ENCODE measurements at places on chromosomes 7 and 10.

DNA sequence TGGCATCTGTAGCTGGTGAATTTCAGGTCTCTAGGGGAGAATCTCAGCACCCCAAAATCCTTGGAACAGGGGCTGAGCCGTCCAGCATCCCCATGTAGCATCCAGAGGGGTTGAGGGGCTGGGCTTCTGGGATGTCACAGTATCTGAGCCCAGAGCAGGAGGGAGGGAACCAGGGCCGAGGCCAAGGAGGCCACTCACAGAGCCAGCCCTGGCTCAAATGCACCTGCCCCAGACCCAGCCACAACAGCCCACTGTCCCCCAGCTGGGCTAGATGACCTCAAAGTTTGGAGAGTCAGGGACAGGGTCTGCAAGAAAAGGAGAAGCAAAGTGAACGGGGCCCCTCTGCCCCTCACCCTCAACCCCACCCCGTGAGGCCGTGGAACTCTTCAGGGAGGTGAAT, 22.3 kb downstream of the VSIR start:
- DNase-seq: no peak

DNA sequence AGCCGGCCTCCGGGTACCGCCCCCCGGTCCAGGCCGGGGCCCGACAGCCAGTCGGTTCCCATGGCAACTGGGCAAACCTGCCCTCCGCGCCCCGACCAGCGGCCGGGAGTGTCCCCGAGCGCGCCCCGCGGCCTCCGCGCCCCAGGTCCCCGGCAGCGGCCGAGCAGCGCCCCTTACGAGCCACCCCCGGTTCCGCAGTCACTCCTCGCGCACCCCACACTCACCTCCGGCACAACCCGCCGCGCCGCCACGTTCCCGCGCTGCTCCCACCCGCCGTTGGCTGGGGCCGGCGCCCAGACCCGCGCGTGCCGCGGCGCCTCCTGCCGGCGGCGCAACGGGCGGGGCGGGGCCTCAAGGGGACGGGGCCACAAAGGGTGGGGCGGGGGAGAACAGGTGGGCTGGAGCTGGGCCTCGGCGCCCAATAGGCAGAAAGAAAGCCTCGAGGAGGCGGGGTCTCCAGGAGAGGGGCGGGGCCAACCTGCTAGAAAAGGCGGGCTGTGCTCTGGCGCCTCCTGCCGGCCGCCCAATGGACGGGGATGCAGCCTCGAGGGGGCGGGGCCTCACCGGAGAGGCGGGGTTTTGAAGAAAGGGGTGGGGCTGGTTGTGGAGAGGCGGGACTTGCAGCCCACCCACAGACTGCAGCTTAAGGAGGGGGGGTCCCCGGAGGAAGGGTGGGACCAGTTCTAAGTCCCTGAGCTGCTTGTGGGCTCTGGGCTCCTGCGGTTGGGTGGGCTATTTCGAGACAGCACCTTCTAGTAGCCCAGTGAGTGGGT, at the start of gene RADIL:
RADIL (minus strand) TSS at position 345 of the 773 bp plus-strand sequence. CDS start 5,577 bp downstream, outside the sequence.
- DNase-seq: peak; percentile 95

DNA sequence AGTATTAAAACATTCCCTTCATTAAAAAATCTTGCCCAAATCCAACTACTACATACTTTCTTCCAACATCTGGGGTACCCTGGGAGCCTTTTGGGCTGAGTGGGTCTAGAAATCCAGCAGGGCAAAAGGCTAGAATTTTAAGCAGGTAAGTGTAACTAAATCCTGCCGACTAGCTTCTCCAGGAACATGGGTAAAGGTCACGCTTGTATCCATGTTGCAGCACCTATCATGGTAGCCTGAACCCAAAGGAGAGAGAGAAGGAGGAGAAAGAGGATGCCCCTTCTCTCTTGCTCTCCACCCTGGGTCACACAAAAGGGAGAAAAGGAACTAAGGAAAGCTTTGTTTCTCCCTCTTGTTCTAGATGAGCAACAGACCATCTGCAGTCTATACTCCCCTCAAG, 53.3 kb downstream of the ZNF680 start:
- no peak for DNase-seq

GRCh38 chr10:105328503-105329133, 687.5 kb downstream of the SORCS3 start:
- DNase-seq: no peak

DNA sequence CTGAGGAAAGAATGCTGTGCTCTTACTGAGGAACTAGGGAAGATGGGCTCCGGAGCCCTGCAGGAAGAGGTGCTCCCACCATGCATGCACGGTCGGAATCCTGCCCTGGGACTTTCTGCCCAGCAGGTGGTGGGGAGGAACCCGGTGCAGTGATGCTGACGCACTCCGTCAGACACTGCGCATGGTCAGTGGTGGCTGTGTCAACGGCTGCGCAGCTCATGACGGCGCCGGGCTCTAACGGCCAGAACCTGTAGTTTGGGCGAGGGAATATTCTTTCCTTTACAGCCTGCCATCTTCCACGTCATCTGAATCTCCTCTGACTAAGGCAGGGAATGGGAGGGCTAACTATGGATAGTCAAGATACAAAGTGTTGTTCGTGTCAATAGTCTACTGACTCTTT, 189.2 kb upstream of the MGMT start:
- no peak for DNase-seq

DNA sequence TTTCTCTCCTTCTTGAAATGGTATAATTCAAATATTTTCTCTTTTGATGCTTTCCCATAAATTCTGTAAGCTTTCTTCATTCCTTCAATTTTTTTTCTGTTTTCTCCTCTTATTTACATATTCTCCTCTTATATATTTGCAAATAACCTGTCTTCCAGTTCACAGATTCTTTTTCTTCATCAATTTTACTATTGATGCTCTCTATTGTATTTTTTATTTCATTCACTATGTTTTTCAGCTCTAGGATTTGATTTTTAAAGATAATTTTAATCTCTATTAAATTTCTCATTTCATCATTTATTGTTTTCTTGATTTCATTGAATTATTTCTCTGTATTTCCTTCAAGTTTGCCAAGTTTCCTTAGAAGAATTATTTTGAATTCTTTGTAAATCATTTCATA, 54.0 kb upstream of the PRPS1L1 start:
- DNase-seq: no peak

DNA sequence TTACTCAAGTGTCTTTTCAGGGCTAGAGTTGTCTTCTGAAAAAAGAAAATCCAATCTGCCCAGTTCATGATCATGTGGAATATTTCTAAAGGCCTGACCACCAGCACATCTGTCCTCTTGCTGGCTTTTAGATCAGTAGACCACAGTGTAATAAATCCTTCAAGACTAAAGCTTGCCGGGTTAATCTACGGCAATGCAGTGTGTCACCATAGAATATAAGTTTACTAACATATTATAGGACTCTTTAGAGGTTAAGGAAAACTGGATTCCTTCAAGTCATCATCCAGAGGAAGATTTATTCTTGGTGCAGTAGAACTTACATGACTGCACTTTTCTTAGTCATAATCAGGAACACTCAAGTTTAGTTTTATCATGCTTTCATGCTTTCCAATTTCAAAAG, 349.5 kb downstream of the SEMA3D start:
- no peak for DNase-seq
